ENCODE measurements at places on chromosomes 5 and 9. TPM values are rescaled to one million over a fixed set of nuclear protein-coding genes. Genes with fewer than 3 reads are reported as not detected.

SCGB3A2 gene
- not detected for total RNA-seq

IFNA21 gene
- not detected for total RNA-seq

IQGAP2 gene
- 12.3 TPM for total RNA-seq

IL31RA gene
- 0.16 TPM for total RNA-seq

ZNG1F gene
- 1.8 TPM for total RNA-seq

CTSV gene
- total RNA-seq: not detected

DNA sequence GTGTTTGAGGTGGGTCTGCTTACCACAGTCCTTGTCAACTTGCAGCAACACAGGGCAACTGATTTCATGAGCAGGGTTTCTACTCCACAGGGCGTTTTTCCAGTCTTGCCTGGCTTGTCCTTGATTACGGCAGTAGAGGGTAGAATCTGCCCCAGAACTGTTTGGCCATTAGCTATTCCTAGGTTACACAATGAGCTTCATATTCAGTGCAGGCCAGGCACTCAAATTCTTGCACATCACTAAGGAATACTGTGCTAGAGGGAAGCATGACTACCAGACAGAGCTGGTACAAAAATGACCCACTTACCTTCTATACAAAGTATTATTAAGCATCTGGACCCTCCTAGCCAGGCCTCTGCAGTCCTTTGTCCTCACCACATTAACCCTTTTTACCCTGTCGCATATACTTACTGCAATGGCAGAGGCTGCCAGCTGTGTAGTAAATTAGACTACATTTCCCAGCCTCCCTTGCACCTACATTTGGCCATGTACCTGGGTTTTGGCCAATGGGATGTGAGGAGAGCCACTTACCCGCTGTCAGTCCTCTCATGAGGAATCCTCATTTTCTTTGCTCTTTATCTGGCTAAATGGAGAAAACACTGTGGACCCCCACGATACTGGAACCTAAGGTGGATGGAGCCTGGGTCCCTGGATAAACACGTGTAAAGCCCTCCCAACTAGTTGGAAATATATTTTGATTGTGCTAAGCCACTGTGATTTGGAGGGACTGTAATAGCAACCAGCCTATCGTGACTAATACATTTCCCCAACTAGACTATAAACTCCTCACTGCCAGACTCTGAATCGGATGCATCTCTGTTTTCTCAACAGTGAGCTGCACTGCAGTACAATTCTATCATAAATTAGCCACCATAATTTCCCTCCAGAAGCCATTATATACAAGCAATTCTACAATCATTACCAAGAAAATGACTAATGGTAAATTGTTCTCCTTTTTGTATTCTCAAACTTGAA is 218.7 kb downstream of the GLIS3 start:
- DNase-seq: no peak

DNA sequence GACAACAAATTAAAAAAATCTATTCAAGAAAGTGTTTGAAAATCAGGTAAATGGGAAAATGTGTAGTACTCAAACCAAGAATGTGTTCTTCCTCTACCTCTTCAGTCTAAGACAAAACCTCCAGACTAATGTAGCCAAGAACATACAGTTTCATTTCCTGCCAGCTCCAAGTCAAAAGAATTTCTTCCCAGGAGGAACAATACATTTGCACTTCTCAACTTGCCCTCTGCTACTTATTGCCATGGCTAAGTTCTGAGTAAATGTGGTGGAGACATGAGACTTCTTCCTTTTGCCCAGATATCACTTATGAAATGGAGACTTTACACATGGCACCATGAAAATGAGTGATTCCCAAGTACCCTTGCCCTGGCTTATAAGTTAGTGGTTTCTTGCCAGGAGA is 2112.2 kb upstream of the C9orf72 start:
- no peak for DNase-seq

- no peak for DNase-seq
These were observed 216.9 kb downstream of the SH3GL2 start for GRCh38 chr9:17795744-17796143.

GRCh38 chr5:120599576-120599975 is 135.5 kb downstream of the PRR16 start:
- no peak for DNase-seq

GRCh38 chr5:170809551-170809950 is 26.0 kb downstream of the GABRP start:
- DNase-seq: no peak

DNA sequence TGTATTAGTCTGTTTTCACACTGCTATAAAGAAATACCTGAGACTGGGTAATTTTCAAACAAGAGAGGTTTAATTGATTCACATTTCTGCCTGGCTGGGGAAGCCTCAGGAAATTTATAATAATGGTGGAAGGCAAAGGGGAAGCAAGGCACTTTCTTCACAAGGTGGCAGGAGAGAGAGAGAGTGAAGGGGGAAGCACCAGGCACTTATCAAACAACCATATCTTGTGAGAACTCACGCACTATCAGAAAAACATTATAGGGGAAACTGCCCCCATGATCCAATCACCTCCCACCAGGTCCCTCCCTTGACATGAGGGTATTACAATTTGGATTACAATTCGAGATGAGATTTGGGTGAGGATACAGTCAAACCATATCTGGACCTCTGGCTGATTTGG is 34.7 kb downstream of the ADRB2 start:
- DNase-seq: no peak

DNA sequence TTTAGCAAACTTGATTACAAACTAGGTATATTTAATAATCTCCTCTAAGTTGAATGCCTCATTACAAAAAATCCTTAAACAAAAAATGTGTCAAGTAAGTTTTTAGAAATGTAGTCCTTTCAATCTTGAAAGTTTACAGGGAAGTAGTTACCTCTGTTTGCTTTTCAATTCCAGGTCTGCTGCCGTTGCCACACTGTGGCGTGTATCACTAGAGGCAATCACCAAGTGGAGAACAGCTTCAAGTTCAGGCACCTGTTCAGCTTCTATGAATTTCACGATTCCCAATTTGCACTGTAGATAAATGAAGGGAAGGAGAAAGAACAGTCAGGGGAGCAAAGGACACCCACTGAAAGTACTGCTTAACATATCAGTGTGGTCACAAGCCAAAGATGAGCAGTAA is 51.1 kb downstream of the ECPAS start:
- no peak for DNase-seq

- no peak for DNase-seq
These were observed 670.5 kb upstream of the SEMA6A start for GRCh38 chr5:117245130-117245529.

GRCh38 chr9:89021154-89021803 is 30.0 kb downstream of the S1PR3 start:
- DNase-seq: peak; percentile 85

- no peak for DNase-seq
These were observed 177.3 kb downstream of the ALDH1A1 start for GRCh38 chr9:72775570-72775969.

DNA sequence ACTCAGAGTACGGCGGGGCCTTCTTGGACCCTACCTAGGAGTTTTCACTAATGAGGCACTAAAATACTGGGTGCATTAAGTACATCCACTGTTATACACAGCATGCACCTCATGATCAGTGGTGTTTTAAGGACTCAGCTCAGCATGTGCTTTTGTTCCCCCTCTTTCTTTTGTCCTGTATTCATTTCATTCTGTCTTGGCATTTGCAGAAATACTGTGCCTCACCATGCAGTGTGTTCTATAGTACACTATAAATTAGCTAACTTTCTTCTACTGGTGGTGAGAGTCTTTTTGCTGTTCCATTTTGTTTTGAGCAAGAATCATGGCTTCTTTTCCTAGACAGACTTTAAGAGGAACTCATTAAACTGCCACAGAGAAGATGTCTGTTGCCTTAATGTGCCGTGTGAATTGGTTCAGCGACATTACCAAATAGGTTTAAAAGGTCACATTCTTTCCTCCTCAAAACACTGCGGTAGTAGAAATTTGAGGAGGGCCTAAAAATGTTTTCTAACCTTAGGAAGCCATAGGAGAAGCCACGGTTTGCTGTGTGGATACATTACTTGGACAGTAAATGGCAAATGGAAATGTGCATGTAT is 276.6 kb downstream of the MAST4 start:
- DNase-seq: no peak

GRCh38 chr5:77924081-77924480 is 147.9 kb upstream of the TBCA start:
- DNase-seq: no peak

- DNase-seq: no peak
These were observed 560.2 kb upstream of the CLINT1 start for GRCh38 chr5:158419186-158419585.

DNA sequence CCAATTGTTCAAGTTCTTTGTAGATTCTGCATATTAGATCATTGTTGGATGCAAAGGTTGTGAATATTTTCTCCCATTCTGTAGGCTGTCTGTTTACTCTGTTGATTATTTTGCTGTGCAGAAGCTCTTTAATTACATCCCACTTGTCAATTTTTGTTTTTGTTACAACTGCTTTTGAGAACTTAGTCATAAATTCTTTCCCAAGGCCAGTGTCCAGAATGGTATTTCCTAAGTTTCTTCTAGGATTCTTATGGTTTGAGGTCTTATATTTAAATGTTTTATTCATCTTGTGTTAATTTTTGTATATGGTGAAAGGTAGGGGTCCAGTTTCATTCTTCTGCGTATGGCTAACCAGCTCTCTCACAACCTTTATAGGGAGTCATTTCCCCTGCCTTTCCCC is 116.5 kb downstream of the CPLANE1 start:
- DNase-seq: no peak

DNA sequence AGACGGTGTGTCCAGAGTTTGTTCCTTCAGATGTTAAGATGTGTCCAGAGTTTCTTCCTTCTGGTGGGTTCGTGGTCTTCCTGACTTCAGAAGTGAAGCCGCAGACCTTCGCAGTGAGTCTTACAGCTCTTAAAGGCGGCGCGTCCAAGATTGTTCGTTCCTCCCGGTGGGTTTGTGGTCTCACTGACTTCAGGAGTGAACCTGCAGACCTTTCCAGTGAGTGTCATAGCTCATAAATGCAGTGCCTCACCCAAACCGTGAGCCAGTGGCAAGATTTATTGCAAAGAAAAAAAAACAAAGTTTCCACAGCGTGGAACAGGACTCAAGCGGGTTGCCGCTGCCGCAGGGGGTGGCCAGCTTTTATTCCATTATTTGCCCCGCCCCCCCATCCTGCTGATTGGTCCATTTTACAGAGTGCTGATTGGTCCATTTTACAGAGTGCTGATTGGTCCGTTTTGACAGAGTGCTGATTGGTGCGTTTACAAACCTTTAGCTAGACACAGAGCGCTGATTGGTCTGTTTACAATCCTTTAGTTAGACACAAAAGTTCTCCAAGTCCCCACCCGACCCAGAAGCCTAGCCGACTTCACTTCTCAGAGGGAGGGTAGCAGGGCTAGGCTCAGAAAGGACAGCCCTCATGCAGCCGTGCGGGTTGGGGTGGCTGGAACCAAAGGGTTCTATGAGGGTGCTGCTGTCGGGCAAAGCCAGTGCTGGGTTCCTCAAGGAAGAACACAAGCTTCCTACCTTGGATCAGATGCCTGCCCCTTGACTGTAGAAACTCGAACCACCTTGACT is 9.1 kb upstream of the RNF130 start:
- no peak for DNase-seq

GRCh38 chr9:73553295-73553694 is 401.6 kb downstream of the ANXA1 start:
- DNase-seq: no peak

- no peak for DNase-seq
These were observed 10.1 kb downstream of the ABCA2 start for GRCh38 chr9:137017791-137018497.

- peak; percentile 97 for DNase-seq
These were observed 37.6 kb downstream of the DUSP1 start for GRCh38 chr5:172733131-172733973.
